ENCODE measurements at places on chromosomes 13 and 19.

- DNase-seq, result no peak
These were observed 282.0 kb downstream of the DNAJC15 start for GRCh38 chr13:43305416-43305815.

DNA sequence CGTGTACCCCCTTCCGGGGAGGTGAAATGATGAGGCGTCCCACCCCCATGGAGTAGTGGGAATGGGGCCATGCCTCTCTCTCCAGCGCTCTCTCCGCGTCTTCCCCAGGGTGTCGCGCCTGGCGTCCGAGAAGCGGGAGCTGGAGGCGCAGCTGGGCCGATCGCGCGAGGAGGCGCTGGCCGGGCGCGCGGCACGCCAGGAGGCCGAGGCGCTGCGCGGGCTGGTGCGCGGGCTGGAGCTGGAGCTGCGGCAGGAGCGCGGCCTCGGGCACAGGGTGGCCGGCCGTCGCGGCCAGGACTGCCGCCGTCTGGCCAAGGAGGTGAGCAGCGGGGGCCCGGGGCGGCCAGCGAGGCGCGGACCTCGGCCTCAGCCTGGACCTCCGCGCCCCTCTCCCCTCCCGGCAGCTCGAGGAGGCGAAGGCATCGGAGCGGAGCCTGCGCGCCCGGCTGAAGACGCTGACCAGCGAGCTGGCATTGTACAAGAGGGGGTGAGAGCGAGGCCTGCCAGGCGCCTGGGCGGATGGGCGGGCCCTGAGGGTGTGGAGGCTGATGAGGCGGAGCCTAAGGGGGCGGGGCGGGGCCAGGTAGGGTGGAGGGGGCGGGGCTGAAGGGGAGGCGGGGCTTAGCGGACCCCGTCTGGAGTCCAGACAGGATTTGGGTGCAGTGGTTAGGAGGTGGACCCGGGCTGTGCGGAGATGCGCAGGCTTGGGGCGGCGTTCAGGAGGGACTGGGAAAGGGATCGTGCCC lies 7.7 kb downstream of the PGLYRP1 start:
- no peak for DNase-seq

GRCh38 chr13:113948034-113948742 lies 25.7 kb downstream of the C13orf46 start:
- DNase-seq, result no peak

DNA sequence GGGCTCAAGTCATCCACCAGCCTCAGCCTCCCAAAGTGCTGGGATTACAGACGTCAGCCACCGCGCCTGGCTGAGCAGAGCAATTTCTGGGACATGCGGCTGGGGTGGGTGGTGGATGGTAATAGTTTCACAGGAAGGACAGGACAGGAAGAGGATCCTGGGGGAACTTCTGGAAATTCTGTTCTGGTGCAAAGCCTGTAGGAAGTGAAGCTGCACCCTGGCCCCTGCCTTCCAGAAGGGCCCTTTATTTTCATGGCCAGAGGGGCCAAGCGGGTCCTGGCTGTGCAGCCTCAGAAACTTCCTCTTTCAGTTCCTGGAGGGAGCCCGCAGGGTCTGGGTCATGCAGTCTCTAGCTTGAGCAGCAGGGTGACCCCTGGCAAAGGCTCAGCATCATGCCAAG lies 15.7 kb downstream of the FEM1A start:
- DNase-seq, result no peak

- no peak for DNase-seq
These were observed 346.4 kb downstream of the FGF9 start for GRCh38 chr13:22017226-22017625.

DNA sequence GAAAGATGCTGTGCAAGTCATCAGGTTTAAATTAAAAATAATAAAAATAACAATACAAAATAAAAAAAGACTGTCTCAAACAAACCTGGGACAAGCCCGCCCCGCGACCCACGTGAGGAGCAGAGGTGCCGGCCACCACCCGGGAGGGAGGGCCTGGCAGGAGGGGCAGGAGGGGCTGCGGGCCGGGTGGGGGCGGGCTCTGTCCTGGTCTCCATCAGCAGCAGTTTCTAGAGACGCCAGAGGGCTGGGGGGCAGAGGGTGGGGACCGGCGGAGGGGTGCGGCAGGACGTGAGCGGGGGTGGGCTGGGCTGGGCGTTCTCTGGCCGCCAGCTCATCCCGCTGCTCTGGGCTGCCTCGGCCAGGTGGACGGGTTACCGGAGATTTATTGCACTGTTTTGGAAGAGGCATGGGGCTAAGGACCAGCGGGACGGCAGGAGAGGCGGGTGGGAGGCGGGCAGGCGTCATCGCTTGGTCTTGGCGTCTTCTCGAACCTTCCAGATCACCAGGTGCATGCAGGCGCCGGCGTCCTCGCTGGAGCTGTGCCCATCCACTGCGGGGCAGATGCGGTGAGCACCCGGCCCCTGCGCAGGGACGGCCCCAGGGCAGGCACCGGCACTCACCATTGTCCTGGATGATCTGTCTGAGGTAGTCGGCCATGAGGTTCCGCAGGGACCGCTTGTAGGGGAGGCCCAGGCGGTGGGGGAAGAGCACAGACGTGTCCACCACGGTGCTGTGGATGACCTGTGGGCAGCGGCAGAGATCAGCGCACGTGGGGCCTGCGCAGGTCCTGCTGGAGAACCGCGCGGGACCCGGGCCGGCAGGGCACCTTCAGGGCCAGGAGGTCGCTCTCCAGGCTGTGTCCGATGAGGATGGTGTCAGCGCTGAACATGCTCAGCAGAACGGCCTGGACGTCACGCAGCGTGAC lies 3.8 kb upstream of the ATP8B3 start:
- no peak for DNase-seq

DNA sequence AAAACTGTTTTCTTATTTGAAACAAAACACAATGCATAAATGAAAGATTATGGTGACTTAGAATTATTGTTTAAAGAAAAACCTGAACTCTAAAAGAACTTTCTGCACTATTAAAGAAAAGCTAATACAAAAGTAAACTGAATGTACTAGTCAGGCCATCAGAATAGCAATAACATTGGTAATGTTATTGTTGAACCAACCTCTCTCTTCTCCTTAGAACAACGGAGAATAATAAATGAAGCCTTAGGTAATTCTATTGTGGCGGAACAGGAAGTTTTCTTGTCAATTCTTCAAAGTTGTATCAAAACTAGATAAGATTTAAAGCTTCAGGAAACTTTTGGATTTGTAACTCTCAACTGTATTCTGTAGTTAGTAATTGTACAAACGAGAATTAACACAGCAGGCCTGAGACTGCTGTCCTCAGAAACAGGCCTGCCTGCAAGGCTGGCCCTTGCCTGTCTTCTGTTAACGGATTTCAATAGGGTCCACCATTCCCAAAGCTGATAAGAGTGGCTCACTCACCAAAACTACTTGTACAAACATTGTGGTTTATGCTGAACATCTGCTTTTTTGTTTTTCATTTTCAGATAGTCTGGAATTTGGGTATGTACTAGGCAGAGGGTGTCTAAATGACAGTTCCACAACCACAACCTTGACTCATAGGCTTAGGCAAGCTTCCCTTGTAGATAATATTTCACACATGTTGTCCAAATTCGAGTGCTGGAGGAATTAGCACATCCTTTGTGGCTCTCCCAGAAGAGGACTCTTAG lies 825.8 kb downstream of the GPC5 start:
- DNase-seq, result no peak

DNA sequence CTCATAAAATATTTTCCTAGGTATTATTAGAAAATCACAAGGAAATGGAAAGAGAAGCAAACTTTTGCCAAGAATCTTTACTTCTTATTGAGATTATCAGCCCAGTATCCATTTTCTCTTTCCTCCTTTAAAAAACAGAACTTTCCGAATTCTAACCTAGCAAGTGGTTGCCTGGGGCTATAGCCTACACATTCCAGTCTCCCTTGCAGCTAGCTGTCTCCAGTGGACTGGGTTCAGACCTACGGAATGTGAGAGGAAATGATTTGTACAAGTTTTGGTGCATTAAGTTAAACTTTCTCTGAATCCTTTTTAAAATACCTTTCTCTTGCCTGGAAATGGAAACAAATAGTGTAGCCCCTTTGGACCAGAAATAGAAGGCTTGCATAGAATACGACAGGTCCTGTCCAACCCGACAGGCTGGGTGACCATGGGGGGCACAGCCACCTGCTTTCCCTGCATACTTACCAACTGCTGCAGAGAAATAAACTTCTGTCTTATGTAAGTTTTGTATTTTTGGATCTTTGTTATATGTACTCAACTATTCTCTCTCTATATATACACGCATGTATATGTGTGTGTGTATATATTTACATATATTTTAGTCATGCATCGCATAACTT lies 185.9 kb downstream of the NALCN start:
- DNase-seq, result no peak

- no peak for DNase-seq
These were observed 284.5 kb downstream of the FGF14 start for GRCh38 chr13:102117175-102117831.

GRCh38 chr13:95003019-95003813 lies 290.9 kb upstream of the SOX21 start:
- peak; percentile 92 for DNase-seq

DNA sequence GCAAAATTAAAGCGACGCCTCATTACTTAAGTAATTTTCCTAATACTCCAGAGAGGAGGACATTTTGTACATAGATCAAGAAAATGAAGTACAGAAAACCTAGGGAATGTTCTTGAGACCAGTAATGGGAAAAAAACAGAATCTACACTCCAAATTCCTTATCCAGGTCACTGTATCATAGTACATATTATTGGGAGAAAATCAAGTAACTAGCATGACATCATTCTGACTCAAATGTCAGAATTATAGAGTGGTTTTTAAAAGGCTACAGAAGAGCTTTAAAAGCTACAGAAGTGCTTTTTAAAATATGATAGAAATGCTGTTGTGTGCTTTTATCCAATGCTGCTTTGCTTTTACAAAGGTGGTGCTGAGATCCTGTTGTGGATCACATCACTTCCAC lies 86.3 kb upstream of the SLC15A1 start:
- no peak for DNase-seq

DNA sequence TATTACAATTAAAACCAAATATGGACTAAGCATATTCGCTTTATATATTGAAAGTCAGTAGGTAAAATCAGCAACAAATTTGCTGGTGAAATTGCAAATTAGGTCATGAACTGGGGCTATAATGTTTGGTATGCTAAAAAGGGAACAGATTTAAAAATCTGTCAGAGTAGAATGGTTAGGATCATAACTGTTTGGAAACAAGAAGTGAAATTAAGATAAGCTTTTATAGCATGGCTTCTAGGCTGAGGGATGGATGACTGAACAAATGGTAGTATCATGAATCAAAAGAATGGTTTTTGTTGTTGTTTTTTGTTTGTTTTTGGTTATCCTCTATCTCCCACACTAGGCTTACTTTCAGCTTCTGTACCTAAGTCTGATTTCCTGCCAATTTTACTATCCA lies 1090.4 kb downstream of the PCDH9 start:
- DNase-seq, result no peak

DNA sequence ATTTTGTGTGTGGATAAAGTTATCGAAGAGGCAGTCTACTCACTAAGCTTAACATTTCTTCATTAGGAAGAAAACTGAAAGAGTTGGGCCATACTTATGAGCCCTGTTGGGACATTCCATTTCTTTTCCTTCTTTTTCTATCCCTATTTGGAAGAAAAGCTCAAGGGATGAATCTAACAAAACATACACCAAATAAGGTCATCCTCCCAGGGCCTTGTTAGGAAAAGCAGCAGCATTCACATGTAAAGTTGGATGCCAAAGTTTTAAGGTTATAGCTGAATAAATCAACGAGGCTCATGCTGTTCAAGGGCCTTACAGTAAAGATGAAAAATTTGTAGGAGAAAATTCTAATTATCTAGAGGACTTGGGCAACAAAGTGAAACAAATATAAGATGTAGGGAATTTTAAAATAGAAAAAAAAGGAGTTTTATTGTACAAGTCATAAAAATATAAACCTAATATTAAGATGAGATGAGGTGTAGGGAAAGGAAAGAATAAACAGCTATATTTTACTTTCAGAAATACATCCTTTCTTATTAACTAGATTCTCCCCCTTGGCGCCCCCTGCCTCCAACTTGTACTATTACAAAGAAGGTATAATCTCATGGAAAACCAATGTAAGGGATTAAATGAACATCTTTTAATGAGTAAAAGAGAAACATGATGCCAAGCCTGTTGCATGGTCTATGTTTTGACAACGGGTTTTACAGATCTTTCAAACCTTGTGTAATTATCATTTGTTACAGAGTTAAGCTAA lies 160.4 kb downstream of the PCDH20 start:
- peak; percentile 32 for DNase-seq

DNA sequence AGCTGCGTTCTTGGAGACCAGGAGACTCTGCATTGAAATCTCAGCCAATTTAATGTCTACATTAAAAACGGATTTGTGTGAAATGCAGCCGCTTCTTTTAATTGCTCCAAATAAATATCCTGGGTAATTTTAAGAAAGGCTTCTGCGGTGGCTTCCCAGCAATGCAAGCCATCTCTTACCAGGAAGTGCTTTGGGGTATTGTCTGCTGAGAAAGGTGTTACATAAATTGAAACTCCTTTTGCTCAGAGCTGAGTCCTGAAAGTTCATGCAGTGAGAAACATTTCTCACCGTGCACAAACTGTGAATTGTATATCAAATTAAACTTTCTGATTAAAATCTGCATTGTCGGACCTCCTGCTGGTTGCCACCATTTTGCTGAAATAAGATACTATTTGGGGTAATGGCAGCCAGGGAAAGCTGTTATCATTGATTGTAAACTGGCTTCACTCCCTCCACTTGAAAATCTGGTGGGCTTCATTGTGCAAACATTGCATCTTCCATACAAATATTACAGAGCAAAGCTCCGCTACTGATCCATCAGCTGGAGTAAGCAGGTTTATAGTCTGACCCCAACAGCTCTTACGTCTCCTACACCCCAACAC lies 59.5 kb downstream of the ZIC5 start:
- DNase-seq, result no peak
